ENCODE measurements at places on chromosomes 16 and 17.

GRCh38 chr17:75753514-75754377 lies 11.2 kb downstream of the GALK1 start:
- DNase-seq, result no peak

GRCh38 chr17:17694169-17695081 lies 13.2 kb downstream of the RAI1 start:
- no peak for DNase-seq

DNA sequence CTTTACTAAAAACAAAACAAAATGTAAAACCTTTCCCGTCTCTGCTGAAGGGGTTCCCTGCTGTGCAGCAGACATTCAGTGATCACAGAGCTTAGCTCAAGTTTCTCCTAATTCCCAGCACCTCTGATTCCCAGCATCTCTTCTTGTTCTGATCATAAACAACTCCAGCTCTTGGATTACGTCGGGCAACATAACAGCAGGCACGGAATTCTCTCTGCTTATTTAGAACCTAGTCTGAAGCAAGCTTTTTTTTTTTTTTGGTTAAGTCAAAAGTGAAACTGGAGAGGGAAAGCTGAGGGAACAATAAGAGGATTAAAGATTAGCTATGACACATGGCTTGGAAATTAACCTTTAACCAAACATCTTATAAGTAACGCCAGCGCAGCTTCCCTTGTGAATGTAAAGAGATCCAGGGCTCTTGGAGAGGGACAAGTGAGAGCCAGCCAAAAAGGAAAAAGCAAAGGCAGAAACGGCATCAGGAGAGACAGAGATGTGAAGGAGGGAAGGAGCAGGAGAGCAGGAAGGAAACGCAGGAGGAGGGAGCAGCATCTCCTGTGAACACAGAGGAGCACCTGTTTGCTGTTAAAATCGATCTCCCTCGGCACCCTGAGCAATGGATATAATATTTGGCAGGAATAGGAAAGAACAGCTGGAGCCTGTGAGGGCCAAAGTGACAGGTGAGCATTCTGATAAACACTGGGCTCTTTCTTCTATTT lies at the start of gene BCO1:
TSS of gene BCO1 (plus strand) at position 394 of the 716 bp plus-strand sequence. CDS start at position 614, 220 bp downstream.
- DNase-seq, result peak; percentile 14

GRCh38 chr17:67559381-67559966 lies 158.3 kb upstream of the NOL11 start:
- DNase-seq, result no peak

GRCh38 chr17:56737421-56738161 lies 96.1 kb downstream of the C17orf67 start:
- no peak for DNase-seq

GRCh38 chr16:4801051-4801961 lies 1.1 kb downstream of the ROGDI start:
- no peak for DNase-seq

- no peak for DNase-seq
Measured at GRCh38 chr17:17870247-17870646, 33.5 kb upstream of the SREBF1 start.

DNA sequence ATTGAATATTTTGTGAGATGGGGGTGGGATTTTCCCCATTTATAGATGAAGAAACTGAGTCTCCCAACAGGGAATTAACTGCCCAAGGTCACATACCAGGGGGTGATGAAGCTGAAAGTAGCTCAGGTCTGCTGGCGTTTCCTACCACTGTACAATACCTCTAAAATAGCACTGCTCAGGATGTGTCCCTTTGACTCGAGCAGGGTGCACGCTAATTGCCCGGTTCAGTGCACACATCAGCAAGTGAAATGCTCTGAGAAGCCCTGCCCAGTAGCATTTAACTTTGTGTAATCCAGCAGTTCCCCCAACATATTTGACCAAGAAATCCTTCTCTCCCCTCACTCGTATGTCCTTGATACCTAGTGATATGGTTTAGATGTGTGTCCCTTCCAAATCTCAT lies 50.1 kb upstream of the DDX52 start:
- DNase-seq, result no peak

DNA sequence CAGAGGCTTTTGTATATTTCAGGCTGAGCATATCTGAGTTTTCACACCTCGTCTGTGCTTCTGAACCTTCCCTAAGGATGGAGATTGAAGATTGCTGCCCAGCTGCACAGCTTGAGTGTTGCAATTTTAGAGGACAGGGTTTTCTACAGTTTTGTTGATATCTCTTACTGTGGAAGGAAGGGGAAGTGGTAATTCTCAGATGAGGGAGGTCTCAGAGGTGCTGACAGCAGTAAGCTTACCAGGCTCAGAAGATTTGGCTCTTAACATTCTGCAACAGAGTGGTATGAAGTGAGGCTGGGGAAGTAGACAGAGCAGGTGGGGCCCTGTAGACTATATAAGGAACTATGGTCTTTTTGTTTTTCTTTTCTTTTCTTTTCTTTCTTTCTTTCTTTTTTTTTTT lies 45.8 kb upstream of the ARHGAP17 start:
- DNase-seq, result no peak

DNA sequence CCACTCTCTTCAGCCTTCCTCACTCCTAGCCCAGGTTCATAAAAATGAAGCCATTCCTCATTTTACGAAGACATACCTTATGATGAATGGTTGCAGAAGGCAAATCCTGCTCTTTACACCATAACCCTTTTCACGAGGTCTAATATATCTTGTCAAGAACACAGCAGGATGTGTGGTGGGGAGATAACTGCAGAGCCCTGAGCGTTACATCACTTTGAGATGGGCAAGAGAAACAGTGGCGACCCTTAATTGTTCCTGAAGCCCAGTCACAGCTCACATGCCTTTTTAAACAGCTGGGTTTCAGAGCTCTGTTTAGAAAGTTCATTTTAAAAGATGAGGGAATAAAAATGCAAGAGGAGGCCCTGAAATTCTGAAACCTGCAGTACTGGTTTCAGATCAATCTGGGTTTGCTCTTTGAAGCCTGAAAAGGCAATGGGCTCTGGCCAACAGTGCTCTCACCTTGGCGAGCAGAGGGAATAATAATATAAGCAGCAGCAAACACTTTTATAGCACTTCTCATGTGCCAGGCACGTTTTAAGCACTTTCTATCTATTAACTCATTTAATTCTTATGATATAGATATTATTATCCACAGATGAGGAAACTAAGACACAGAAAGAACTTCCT lies 2.9 kb downstream of the FAM117A start:
- DNase-seq, result peak; percentile 57
